Activated naive CD8-positive, alpha-beta T cell treated with anti-CD3 and anti-CD28 coated beads, Interleukin-2, amount 10 ng/mL, durations not matched to agents 7 days and 5 days (primary cell): ENCODE measurements at places on chromosomes 7 and 10.

- no peak for DNase-seq
Measured at GRCh38 chr10:69398466-69398865, 18.3 kb downstream of the TACR2 start.

- DNase-seq = no peak
Measured at GRCh38 chr10:129442866-129443265, 24.2 kb upstream of the MGMT start.

DNA sequence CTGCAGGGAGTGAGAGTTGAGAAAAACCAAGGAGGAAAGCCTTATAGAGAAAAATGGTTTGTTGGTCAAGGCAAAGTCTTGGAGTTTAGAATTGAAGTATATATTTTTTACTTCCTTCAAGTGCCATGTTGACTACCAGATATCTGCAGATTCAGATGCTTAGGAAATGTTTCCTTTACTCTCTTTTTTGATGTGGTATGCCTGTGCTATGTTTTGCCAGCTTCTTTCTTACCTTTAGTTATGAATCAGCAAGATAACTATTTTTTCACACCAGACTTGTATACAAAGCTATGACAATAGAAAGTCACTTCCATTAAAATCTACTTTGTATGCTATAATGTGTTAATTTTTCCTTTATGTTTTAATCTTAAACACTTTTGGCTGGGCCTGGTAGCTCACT lies 3.6 kb downstream of the R3HCC1L start:
- no peak for DNase-seq

DNA sequence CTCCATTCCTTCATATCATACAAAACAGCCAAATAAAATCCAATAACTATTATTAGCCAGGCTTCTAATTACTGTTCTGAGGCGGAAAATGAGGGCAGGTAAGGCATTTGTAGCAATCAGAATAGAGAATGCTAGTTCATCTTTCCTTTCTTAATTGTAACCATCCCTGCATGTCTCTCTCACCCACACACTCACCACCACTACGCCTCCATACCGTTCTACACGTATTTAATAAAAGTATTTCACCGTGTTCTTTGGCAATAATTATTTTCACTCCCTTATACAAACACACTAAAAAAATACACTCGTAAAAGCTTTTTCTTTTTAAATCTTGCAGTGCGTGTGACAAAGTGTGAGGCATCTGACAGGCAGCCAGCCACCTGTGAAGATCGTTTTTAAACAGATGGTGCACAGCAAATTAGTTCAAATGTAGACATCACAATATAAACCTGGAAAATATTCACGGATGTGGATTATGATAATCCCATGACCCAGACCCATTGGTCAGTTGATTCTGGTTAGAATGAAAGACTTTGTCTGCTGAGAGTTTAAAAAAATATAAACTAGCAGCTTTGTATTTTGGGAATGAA lies 653.6 kb downstream of the REEP3 start:
- DNase-seq = no peak

DNA sequence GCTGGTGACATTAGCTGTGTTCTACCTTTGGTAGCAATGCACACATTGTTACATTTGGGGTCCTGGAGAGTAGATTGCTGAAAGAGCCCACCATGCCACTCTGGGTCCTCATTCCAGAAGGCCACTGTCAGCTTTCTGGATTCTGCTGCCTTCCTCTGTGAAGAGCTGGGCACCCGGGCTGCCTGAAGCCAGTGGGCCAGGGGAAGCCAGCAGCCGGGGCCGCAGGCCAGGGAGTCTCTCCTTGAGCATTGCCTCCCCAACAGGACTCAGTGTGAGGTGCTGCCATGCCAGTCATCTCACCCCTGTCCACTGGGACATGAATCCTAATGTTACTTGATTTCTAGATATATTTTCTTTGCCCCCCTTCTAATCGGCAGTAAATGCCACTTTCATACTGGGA lies 234.0 kb downstream of the SKAP2 start:
- no peak for DNase-seq

GRCh38 chr7:34322841-34323240 lies 335.2 kb upstream of the NPSR1 start:
- no peak for DNase-seq

- no peak for DNase-seq
Measured at GRCh38 chr10:65769828-65770227, 1156.0 kb upstream of the LRRTM3 start.
